Natural killer cell (primary cell): ENCODE measurements at places on chromosomes 7 and 10.

- DNase-seq, result no peak
Observed at GRCh38 chr10:29328983-29329382, 40.1 kb downstream of the LYZL1 start.

DNA sequence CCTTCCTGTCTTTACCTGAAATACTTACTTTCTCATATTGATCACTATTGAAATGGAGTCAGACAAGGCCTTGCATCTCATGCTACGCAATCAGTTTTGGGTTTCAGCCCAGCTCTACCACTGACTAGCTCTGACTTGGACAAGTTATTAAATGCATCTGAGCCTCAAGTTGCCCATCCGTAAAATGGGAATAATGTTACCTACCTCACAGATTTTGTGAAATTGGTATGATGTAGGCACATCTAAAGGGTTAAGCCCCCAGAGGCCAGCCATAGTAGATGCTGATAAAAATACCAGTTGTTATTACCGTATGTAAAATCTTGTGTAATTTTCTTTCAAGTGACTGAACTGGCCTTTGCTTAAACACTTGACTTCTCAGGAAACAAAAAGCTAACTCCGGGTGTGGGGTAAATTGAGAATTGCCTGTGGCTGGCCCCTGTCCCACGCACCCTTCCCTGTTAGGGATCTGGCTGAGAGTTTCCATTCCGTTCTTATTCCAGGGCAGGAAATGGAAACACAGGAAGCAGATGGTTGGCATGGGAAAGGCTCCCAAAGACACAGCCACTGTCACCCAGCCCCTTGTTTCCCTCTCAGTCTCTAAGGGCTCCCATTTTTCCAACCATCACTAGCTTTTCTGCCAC, 7.5 kb downstream of the DUSP5 start:
- no peak for DNase-seq

- DNase-seq, result no peak
Observed at GRCh38 chr7:131827421-131827820, 271.0 kb upstream of the PODXL start.

DNA sequence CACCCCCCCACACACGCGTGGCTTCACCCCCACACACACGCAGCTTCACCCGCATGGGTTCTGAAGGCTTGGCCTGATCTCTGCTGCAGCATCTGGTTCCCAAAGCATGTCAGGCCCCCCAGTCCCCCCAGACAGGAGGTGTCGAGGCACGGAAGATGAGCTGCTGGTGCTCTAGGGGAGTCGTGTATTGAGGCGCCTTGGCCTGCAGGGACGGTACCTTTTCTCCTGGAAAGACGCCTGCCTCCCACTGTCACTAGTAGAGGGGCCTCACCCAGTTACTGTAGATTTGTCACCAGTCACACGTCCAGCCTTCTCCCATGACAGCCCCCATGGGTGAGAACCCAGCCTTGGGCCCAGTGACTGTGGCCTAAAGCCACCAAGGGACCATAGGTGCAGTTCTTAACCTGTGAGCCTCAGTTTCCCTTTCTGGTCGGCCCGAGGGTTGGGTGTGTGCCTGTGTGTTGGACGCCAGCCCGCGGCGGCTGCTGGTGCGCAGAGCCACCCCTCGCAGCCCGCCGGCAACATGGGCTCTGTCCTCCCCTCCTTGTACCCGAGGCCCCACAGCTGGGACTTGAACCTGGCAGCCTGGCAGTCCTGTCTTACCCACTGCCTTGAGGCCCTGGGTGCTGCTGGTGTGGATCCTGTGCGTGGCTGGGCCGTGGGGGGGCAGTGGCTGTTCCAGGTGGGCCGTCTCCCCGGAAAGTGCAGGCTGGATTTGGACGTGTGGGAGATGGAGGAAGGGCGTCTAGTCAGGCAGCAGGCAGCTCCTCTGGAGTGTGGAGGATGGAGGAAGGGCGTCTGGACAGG, 81.7 kb downstream of the NKX6-2 start:
- no peak for DNase-seq

- no peak for DNase-seq
Observed at GRCh38 chr7:134732728-134733127, 46.7 kb upstream of the CALD1 start.

DNA sequence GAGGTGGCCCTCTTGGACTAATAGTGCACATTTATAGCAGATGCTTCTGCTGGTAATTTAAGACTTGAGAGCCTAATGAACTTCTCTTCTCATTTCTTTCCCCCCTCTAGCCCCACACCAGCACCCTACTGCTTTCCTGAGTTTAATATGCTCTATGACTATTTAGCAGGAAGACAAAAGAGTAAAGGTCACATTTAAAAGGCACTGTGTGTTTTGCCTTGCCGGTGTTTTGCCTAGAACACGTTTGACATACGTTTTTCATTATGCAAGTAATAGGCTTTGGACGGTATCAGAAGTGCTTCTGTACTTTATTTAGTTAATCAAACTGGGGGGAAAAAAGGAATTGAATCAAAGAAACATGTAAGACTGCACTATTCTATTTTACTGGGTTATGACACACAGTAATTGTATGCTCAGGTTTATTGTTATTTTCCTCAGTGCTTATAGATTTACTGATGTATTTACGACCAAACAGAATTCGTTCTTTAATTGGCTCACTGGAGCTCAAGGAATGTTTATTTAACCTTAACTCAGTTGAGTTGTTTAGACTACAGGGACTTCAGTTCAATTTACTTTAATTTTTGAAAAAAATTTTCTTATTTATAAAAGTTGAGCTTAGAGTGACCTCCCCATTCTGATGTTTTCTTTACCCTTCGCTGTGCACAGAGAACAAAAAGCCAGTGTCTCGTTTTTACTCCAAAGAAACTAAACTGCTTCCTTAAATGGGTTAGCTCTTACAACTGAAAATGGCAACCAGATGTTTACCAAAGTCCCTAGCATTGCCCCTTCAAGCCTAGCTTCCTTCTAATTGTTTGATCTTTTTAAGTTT, 35.4 kb downstream of the CPED1 start:
- DNase-seq, result no peak

DNA sequence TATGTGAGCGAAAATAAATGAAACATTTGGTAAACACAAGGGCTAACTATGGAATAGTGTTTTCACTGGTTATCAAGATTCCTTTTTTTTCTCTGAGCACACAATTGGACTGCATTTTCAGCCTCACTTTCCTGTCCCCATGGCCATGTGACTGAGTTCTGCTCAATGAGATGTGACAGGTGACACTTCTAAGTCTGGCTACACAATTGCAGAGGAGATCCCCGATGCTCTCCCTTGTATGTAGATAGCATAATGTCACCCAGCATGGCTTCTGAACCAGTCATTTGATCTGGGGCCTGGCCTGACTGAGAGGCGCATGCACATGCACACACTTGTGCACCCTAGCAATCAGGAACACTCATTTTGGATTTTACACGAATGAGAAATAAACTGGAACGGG, 581.8 kb downstream of the GRID1 start:
- DNase-seq, result no peak

DNA sequence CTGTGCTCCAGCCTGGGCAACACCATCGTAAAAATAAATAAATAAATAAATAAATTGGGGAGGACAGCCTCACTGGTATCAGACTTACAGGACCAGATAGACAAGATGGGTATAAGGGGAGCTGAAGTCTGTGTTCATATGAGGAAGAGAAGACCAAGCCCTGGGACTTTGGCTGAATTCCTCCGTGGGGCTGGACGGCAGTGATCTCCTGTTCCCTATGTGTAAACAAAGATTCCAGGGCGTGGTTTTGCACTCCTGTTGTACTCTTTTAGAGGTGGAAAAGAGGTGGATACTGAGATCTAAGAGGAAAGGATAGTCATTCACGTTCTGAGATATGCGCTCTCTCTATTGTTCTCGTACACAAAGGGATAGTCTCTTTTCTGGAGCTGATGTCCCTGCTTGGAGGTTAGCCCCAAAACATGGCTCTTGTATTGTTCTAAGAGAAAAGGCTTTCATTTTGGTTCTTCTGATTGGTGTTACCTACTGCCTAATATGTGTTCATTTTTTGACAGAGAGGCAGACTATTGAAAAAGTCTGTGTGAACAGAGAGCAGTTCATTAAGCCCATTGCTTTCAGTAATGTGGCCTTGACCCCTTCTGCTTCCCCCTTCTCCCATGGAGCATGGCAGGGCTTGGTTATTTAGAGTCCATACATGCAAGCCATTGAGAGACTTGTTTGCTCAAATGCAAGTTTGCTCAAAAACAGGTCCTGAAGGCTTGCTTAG, 12.3 kb downstream of the KCTD7 start:
- DNase-seq, result no peak

DNA sequence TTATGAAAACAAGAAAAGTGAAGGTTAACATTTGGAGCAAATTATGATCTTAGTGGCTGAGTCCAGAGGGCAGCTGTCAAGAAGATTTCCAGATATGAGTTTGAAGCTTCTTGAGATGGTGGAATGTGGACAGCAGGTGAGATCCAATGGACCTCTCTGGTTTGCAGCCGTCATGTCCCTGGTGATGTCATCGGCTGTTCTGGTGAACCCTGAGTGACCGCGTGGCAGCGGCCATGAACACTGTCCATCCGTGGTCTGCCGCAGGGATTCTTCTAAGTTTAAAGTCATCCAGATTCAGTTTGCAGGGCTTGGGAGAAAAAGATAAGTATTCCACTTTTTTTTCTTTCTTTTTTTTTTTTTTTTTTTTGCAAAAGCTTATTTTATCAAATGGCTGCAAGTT, 15.8 kb upstream of the VIPR2 start:
- DNase-seq, result no peak

DNA sequence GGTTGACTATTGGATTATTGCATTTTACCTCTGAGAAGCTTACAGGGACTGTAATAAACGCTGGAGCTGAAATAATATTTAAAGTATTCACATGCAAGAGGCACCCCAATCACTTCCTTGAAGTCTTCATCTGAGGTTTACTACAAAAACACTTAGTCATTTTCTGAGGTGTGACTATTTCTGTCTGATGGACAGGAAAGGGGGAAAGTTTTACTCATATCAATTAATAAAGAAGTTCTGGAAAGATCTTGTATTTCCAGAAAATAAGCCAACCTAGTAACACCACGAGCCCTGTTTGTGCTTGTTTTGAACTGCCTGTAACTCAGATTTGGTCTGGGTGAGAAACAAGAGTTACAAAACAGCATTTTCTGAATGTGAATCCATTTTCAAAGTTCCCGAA, 63.9 kb upstream of the PRKCQ start:
- DNase-seq, result no peak

DNA sequence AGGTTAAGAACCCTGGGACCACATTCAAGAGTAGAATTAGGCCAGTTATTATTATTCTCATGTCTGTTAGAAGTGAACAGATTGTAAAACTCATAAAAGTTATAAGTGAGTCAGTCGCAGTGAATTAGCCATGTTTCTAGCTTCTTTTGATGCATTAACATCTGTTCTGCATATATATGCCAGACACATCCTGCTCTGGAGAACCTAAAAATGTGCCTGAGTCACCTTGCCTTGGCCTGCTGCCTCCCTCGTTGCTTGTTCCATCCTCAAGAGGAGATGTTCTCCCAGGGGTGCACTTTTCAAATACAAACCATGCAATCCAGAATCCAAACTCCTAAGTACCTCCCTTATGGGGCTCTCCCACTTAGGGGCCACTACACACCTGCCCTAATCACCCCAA, 14.8 kb downstream of the TSPAN12 start:
- DNase-seq, result no peak

- DNase-seq, result no peak
Observed at GRCh38 chr7:7491044-7491443, 44.6 kb downstream of the COL28A1 start.

GRCh38 chr7:34823650-34824258, 165.7 kb downstream of the NPSR1 start:
- DNase-seq, result peak; percentile 63

DNA sequence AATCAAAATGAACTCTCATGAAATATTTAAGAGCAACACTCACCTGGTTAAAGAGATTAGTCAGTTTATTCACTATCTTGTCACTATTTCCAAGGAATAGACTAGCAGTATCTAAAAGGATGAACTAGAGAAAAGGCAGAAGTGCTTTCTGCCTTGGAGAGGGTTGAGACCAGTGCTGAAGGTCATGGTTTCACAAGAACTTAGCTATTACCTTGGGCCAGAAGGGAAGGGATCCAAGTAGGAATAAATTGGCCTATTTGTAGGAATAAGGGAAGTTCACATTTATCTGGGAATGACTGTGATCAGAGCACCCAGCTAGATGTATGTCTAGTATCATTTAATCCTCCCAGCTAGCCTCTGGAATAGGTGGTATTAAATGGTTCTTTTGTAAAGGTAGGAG, 347.2 kb downstream of the LRMDA start:
- DNase-seq, result no peak

GRCh38 chr7:105013816-105014692, at the start of gene KMT2E:
TSS of gene KMT2E (plus strand) at chr7:105014205. CDS start at chr7:105040953, 26,748 bp downstream.
- DNase-seq, result peak; percentile 92

DNA sequence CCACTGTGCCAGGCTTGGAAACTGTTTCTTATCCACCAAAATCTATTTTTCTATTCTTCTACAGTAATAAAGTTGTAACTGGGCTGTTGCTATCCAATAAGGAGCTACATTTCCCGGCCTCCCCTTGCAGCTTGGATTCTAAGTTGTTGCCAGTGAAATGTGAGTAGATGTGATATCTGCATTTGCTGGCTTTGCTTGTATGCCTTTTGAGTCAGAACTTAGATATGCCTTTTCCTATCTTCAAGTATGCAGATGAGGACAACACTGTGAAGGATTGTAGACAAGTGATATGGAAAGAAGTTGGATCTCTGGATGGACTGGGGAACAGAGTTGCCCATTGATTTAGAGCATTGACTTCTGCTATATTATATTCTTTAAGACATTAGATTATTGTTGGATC, 236.9 kb downstream of the REEP3 start:
- DNase-seq, result no peak

DNA sequence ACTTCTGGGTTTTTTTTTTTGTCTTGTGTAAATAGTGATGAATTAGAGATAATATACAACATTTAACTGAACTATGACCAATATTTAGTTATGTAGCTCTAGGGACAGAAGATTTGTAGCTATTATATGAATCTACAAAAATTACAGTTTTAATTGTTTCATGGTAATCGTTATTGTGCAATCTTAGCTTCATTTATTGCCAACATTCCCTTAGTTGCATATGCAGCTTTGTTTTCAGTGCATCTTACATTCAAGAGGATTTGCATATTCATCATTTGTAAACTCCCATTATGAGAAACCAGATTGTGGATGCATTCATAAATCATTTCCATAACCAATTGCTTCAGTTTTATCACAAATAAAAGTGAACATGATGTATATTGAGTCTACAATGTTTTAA, 68.8 kb downstream of the MALRD1 start:
- no peak for DNase-seq

- no peak for DNase-seq
Observed at GRCh38 chr10:49243610-49244283, 55.2 kb upstream of the C10orf71 start.

DNA sequence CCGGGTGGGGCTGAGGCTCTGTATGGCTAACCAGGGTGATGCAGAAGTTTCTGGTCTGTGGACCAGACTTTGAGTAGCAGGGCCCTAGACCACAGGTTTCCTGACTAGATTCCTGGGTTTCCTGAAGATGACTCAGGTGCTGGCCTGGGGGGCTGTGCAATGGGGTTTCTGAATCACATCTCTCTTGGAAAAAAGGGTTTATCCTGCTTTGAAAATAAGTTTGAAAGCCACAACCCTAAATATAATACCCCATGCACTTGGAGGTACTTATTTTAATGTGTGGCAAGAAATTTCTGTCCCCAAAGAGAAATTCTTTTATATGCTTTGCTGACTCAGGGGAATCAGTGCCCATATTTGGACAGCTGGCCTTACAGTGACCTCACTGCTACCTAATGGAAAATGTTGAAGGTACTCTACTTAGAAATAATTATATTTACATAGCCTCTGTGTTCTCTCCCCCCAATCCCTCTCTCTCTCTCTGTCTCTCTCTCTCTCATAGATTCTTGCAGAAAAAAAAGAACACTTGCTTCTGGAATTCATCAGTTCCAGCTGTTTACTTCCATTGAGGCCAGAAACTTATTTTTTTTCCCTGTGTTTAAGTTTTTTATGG, 184.4 kb upstream of the LYZL2 start:
- no peak for DNase-seq
